BJ (cell line): ENCODE measurements at places on chromosomes 5 and 9. TPM values are rescaled to one million over a fixed set of nuclear protein-coding genes. Genes with fewer than 3 reads are reported as not detected.
A peak's percentile ranks its signal among the peaks of the same experiment; 100 is the strongest.

DNA sequence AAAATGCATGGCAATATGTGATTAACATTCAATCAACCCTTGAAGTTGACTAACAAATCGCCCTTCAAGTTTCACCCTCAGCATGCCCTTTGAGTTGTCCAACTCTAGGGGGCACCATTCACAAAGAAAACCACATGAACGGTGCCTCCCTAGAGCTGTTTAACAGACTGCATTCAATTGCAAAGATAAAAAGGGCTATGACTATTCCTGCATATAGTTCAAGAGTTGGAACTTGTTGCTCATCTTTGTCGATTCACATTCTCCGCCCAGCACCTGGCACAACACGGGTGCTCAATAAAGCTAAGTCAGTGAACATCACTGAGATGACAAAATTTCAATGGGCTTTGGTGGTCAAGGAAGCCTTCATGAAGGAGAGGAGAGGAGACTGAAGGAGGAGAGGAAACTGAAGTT, 69.6 kb upstream of the SLC30A5 start:
- DNase-seq, result no peak

DNA sequence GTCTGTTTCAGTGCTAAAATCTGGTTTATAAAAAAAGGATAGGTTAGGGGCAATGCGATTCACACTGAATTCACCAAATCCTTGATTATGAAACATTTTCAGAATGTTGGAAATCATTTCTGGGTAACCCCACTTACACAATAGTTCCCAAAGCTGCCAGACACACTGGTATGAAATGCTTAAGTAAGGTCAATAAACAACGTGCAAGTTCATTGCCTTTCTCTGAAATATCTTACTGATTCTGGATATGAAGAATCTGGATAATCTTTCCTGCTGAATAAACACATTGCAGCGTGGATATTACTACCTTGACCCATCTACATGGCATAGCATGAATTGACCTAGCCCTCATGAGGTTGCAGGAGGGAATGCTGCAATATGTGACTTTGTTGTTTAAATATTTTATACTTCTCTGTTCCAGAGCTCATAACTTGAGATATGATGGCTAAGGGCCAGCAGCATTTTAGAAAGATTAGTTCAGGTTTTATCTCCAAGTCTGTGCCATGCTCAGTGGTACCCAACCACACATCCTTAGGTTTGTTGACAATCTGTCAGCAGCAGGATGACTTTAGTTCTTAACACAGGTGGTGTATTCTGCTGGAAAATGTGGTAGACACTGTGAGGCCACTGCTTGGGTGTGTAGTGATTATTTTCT, 121.0 kb downstream of the NREP start:
- no peak for DNase-seq

DNA sequence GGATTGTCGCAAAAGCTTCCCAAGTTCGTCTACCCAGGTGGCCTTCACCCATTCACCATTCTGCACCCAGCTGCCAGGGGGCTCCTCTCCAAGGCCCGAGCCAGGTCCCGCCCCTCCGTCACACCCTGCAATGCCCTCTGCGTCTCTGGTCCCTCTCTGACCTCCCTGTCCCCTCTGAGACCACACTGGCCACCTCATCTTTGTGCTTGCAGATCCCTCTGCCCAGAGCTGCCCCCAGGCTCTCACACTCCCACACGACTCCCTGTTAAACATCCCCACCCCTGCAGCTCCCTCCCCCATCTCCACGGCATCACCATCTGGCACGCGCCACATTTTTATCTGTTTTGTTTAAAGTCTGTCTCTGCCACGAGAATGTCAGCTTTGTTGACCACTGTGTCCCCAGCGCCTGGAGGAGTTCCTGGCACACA, 243.6 kb downstream of the PBX3 start:
- DNase-seq, result no peak

GRCh38 chr5:14440582-14441431, 140.8 kb upstream of the OTULINL start:
- DNase-seq, result peak; percentile 99

GRCh38 chr9:68644831-68645230, 60.2 kb upstream of the PIP5K1B start:
- DNase-seq, result no peak

Gene FRMPD1
- polyA plus RNA-seq, result not detected in 2 replicates

GRCh38 chr5:107935645-107936044, 264.9 kb upstream of the EFNA5 start:
- DNase-seq, result no peak

- DNase-seq, result no peak
These were observed 315.2 kb upstream of the ATP10B start for GRCh38 chr5:161167016-161167767.

GRCh38 chr5:138238034-138238433, 24.9 kb upstream of the CDC23 start:
- no peak for DNase-seq

DNA sequence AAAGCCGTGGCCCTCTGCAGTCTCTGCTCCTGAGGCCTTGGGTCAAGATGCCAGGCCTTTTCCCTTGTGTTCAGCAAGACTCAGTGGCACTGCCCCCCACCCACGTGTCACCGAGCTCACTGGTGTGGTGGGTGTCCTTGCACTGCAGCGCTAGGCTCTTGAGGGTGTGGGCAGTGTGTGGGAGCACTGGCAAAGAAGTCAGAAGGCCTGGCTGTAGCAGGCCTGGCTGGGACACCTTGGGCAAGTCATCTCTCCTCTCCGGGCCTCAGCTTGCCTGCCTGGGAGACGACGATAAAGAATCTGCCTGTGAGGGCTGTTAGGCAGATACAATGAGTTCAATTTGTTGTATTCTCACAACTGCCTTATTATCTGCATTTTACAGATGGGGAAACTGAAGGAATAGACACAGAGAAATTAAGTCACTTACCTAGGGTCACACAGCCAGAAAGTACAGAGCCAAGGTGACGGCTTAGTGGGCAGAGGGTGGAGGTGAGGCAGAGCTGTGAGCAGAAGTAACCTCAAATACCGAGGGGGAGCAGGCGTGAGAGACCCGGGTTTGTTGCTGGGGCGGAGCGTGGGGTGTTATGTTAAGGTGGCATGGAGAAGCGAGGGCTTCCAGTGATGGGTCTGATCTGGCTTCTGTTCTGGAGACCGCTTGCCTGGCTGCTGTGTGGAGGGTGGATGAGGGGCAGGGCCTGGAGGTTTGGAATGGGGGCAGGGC, 1.4 kb downstream of the TSPAN17 start:
- no peak for DNase-seq

GRCh38 chr5:93224624-93225023, 356.4 kb downstream of the NR2F1-AS1 start:
- DNase-seq, result no peak

Gene C9orf153
- 0.09 TPM in 1 of 2 replicates, not detected in the other for polyA plus RNA-seq
